ENCODE measurements at places on chromosomes 16 and 17.

DNA sequence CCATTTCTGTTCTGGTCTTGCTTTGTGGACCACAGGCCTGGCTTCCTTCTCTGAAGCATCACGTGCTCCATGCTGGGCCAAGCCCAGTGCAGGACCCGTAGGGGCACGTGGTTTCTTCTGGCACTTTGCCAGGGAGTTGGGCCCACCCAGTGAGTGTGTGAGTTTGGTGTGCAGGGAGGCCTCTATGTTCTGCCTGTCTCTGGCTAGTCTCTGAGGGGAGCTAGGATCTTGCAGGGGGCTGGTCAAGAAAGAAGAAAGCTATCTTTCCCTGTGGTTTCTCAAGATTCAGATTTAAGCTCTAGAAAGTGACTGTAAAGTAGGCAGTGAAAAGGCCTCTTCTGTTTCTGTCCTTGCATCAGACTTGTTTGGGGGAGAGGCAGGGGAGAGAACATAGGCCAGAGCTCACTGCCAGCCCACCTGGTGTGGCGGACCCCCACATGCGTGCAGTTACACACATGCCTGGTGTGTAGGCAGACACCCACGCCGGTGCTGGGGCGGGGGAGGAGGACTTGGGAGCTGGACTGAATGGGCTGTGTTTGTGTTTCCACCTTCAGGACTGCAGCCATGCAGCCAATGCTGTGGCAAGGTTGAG lies 11.8 kb downstream of the LASP1 start:
- no peak for DNase-seq

DNA sequence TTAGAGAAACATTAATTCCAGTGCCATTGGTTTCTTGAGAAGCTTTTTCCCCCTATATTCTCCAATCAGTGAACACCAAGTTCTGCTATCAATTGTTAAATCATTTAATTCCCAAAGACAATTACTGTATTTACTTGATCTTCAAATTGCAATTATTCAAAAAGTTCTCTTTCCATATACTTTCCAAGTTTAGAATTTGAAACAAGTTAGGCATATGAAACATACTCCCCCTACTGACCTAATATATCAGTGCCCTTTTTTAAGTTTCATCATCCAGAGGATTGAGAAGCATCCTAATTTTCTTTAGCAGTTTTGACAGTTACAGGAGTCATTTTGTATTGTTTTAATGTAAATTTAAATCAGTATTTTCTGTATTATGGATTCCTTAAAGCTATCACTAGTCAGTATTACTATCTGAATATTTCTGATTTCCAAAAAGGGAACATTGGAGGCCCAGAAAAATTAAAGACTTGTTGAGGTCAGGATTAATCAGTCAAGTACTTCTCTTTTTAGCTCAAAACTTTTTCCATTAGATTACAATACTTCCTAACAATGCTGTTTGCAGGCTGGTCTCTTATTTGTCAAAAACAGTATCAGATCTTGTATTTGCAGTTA lies 16.3 kb downstream of the MEIOC start:
- DNase-seq = no peak

DNA sequence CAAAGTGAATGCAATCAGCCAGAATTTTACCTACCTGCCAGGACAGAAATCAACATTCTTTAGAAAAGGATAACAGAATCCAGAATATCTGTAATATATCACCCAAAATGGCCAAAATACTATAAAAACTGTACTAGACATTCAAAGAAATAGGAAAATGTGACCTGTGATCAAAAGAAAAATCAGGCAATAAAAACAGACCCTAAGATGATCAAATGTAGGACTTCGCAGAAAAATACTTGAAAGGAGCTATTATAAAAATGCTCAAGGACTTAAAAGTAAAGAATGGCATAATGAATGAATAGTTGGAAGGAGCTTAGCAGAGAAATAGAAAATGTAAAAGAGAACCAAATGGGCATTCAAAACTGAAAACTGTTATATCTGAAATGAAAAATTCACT lies 4.1 kb downstream of the LPCAT2 start:
- DNase-seq = no peak

DNA sequence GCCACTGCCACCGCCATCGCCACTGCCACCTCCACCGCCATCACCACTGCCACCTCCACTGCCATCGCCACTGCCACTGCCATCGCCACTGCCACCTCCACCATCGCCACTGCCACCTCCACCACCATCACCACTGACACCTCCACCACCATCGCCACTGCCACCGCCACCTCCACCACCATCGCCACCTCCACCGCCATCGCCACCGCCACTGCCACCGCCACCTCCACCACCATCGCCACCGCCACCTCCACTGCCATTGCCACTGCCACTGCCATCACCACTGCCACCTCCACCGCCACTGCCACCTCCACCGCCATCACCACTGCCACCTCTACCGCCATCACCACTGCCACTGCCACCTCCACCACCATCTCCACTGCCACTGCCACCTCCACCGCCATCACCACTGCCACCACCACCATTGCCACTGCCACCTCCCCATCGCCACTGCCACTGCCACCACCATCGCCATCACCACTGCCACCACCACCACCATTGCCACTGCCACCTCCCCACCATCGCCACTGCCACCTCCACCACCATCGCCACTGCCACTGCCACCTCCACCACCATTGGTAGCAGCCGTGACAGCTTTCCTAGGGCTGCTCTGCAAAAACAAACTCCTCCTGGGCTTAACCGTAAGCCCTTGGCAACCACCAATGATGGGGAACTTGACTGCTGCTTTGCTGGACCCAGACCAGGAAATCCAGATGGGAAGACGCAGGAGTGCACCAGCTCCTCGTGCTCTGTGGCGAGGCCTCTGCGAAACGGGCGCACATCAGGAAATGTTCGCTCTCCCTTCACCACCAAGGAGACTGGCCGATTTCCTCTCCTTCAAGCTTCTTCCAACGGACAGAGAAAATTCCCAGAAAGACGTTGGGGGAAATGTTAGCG lies 147.2 kb downstream of the RBFOX3 start:
- peak; percentile 91 for DNase-seq

GRCh38 chr17:50303051-50303450 lies 28.8 kb downstream of the TMEM92 start:
- no peak for DNase-seq

DNA sequence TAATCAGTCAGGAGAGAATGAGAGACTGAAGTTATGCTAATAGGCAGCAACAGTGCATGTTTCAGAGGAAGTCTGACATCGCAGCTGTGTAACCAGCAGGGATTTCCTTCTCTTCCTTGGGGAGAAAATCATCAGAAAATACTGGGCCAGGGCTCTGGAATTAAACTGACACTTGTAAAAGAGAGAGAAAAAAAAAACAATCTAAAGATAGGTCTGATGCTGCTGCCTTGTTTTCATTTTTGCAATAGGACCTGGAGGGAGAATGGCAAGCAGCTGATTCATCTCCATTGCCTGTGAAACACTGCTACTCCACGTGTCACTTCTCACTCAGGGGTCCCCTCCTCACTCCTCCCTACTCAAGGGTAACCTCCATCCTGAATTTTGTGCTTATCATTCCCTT lies 17.7 kb upstream of the CORO6 start:
- no peak for DNase-seq

DNA sequence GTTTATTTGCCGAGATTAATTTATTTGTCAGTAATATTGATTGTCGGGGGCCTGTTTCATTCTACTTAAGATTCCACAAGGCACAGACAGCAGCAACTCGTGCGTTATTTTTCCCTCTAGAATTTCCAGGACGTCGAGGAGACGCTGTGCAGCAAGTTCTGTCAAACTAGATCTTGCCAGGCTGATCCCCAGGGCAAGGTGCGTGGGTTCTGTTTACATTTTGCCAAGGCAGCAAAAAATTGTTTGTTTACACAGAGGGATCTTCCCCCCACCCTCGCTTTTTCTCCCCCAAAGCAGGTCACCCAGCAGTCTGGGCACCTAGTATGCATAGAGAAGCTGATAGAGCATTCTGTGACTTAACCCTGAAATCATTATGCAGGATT lies 111.4 kb downstream of the IRX3 start:
- no peak for DNase-seq

GRCh38 chr16:3816326-3816725 lies 64.2 kb downstream of the CREBBP start:
- DNase-seq = no peak

DNA sequence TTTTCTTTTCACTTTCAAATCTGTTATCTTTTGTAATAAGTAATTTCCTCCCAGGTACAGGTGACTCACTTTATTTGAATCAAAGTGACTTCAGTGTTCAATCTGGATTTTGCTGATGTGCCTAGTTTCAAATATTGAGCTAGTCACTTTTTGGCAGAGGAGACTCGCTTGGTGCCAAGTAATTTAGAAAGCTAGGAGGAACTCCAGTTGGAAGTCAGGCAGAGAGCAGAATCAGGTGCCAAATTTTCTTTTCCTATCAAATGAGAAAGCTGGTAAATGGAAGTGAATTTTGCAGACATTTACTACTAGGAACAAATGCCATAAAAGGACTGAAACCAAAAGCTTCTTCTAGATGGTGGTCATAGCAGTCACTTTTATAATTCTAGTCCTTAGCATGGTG lies 656.0 kb upstream of the KIF2B start:
- no peak for DNase-seq

GRCh38 chr16:52309446-52310416 lies 237.2 kb downstream of the TOX3 start:
- DNase-seq = no peak

DNA sequence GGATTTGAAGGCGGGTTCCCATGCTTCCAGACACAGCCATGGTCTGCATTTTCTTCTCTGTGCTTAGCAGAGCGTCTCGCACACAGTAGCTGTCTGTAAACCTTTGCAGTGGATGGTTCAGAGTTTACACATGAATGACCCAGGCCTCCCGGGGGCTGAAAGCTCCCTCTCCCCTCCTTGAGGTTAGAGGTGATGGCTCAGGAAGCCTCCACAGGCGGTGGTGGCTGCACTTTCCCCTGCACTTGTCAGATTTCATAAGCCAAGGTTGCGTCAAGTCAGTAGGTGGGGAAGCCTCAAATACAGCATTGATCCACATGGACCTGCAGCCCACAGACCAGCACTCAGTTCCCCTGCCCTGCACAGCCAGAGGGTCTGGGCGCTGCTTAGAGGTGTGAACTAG lies 211.9 kb downstream of the KATNIP start:
- DNase-seq = no peak

GRCh38 chr16:85433477-85433876 lies 179.6 kb upstream of the GSE1 start:
- DNase-seq = no peak

DNA sequence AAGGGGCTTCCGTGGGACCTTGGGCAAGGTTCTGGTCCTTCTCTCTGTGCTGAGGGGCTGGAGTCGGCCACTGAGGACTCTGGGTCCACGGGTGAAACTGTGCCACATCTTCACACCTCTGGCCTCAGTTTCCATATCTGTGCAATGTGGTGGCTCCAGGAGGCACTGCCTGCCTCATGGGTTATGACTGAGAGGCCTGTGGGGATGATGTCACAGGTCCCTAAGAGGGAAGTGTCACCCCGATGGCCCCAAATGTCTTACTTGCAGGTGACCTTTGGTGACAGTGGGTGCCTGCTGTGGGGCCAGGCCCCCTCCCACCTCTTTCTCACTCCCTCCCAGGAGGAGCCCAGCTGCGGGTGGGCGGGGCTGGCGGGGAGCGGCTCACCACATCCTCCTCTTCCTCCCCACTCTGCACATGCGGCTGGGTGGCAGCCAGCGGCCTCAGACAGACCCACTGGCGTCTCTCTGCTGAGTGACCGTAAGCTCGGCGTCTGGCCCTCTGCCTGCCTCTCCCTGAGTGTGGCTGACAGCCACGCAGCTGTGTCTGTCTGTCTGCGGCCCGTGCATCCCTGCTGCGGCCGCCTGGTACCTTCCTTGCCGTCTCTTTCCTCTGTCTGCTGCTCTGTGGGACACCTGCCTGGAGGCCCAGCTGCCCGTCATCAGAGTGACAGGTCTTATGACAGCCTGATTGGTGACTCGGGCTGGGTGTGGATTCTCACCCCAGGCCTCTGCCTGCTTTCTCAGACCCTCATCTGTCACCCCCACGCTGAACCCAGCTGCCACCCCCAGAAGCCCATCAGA lies at the start of gene IL21R:
IL21R (plus strand) TSS at position 407 of the 801 bp plus-strand sequence. CDS start 27,898 bp downstream, outside the sequence.
- DNase-seq = no peak

DNA sequence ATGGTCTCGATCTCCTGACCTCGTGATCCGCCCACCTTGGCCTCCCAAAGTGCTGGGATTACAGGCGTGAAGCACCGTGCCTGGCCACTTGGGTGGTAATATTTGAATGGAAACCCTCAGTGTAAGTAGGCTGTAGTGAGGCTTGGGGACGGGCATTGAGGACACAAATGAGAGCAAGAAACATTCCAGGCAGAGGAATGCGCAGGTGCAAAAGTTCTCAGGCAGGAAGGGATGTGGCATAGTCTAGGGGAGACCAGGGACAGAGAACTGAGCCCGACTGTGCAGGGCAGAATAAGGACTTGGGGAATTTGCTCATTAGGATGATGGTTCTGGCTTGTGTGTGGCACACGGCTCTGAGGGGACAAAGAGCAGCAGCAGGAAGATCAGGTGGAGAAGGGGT lies 54.8 kb downstream of the GRB2 start:
- no peak for DNase-seq

GRCh38 chr17:50908860-50909764 lies 43.0 kb upstream of the TOB1 start:
- DNase-seq = no peak

- DNase-seq = no peak
Observed at GRCh38 chr17:38740044-38740443, 8.1 kb downstream of the PCGF2 start.

- no peak for DNase-seq
Observed at GRCh38 chr17:40548491-40548981, 16.7 kb downstream of the CCR7 start.

- no peak for DNase-seq
Observed at GRCh38 chr16:5756969-5757368, 659.4 kb upstream of the EEF2KMT start.

- DNase-seq = no peak
Observed at GRCh38 chr17:39357488-39357887, 43.9 kb downstream of the FBXL20 start.

DNA sequence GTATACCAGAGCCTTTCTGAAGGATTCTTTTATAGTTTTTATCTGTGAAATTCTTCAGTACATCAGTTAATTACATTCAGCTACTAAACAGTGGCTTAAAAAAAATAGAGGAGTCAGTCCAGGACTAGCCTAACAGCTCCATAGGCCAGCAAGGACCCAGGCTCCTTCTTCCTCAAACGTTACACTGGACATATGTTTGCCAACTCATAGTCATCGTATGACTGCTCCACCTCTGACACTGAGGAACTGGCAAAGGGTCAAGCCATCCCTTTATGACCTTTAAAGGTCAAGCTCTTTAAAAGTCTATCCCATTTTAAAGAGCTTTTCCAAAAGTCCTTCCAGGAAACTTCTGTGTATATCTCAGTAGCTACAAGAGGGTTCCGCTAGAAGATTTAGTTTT lies 36.6 kb downstream of the PHLPP2 start:
- DNase-seq = no peak

- DNase-seq = no peak
Observed at GRCh38 chr17:2030779-2031163, 818 bp downstream of the DPH1 start.

DNA sequence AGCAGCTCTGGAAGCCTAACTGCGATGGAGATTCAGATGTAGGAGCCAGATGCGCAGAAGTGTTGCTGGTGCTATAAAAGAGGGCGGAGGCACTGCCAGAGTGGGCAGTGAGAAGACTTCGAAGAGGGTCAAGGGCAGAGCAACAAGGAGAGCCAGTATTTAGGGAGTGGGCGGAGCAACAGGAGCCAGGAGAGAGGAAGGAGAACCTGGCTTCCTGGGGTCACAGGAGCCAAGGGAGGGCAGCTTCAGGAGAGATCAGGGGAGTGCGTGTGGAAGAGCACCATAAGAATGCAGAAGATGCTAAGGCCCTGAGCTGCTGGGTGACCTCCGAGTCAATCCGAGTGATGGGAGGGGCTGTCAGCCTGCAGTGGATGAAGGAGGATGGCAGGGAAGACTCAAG lies 14.4 kb upstream of the MRPS23 start:
- DNase-seq = no peak
